ENCODE measurements at places on chromosomes 4 and X.

- DNase-seq: no peak
Observed at GRCh38 chr4:37437163-37437562, 192.6 kb downstream of the NWD2 start.

DNA sequence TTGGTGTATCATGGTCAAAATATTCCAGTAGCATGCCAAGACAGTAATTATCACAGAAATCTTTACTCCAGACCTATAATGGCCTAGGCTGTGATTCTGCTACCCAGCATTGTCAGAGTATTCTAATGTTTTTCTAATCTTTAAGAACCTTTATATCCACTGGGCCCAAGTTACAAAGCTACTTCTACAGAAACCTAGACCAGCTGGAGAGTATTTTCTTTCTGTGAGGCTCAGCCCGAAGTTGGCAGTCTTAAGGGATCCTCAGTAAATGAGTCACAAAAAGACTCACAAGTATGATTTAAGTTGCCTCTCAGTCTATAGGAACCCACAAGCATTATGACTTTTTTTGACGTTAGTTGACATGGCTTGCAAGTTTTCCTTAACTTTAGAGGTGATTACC, 638.5 kb upstream of the FAM241A start:
- DNase-seq: no peak

GRCh38 chrX:112630187-112630586, 49.6 kb downstream of the LHFPL1 start:
- DNase-seq: no peak

GRCh38 chr4:141636082-141636770, at the start of gene IL15:
Gene IL15 (plus strand): TSS chr4:141636583. CDS start chr4:141719465, 82,882 bp downstream.
- DNase-seq: peak; percentile 44

GRCh38 chr4:86595426-86595805, 1.3 kb downstream of the PTPN13 start:
- no peak for DNase-seq

DNA sequence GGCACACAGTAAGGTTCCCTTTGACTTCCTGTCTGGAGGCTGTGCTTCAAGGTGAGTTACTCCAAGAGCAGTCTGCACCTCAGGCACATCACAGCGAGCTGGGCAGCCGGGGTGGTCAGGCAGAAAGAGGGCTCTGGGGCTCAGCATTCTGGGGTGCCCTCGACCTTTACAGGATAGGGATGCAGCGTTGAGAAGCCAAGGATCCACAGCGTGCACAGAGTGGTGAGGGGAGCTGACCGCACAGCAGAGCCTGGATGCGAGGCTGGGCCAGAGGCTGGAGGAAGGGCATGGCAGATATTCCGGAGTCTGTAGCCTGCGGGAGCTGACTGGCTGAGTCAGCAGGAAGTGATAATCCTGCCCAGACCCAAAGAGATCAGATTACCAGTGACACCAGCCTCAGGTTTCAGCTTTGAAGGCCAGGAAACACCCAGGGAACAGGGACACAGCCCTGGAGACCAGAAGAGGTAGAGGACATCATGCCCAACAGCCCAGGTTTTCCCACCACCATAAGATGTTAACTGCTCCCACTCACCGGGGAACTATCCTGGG, 38.4 kb upstream of the PDLIM3 start:
- DNase-seq: no peak

DNA sequence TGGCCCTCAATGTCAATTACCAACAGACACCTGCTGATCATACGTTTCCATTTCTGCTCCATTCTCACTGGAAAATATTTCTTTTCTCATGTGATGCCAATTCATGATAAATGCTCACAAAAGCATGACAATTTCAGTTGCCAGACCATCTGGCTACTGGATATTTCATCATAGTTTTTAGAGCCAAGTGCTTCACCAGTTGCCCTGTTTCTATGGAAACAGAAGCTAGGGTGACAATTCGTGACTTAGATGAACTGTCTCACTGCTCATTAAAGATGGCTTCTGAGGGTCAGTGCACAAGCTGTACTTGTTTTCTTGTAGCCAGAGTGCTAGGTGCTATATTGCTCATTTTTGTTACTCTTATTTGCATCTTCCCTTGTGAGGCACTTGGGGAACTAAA, 184.9 kb downstream of the COMMD8 start:
- no peak for DNase-seq

DNA sequence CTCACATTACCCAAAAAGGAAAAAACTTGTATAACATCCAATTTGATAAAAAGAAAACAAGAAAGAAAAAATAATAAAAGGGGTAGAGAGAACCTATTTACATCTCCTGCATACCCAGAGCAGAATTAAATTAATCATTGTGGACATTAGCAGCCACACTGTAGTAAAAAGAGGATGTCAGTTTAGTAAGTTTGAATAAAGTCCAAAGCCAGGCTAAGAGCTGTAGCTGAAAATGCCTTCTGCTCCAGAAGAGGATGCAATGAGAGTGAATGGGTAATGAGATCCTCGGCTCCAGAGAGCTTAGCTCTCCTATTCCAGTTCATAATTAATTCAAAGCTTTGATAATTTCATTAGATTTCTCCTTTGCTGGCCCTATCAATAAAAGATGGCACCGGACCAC, 78.2 kb downstream of the SLC10A7 start:
- no peak for DNase-seq

GRCh38 chr4:5143940-5144339, 92.7 kb downstream of the STK32B start:
- no peak for DNase-seq

DNA sequence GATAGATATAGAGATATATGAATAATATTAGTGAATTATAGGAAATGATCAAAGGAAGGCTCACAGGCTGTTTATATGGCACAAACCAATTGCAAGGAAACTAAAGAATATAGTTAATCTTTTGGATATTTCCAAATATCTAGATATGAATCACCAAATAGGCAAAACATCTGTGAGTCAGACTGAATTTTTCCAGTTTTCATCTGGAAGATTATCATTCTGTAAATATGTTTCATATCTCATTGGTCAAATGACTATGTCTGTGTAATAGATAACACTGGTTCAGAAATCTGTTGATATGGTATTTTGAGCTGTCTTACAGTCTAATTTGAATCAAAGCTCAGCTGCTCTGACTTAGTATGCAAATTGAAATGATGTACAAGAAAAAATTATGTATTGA, 303.6 kb downstream of the FAM133A start:
- DNase-seq: no peak

- DNase-seq: no peak
Observed at GRCh38 chrX:16119353-16120220, 3.8 kb upstream of the GRPR start.

DNA sequence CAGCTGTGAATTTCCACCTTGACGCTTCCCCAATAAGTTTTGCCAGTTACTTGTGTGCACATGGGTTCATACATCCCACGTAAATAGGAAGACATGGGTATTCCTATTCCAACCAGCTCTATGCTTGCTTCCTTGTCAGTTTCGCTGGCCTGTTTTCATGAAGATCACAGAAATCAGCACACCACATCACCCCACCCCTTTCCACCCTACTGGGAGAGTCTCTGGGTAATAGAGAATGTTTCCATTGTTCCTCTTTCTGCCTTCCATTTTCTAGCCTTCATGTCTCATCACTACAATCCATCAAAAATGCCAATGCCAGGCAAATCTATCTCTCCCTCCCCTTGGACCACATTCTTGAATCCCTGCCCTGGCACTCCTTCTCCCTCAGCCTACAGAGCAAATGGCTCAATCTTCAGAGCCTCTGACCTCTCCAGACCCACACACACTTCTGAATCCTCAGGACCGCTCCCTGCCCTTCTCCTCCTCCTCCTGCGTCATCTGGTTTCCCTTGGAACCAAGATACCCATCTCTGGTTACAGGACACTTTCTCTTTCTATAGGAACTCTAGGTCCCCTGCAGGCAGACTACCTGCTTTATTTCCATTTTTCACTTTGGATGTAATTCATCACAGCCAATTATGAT, 323.3 kb downstream of the DHX15 start:
- no peak for DNase-seq

DNA sequence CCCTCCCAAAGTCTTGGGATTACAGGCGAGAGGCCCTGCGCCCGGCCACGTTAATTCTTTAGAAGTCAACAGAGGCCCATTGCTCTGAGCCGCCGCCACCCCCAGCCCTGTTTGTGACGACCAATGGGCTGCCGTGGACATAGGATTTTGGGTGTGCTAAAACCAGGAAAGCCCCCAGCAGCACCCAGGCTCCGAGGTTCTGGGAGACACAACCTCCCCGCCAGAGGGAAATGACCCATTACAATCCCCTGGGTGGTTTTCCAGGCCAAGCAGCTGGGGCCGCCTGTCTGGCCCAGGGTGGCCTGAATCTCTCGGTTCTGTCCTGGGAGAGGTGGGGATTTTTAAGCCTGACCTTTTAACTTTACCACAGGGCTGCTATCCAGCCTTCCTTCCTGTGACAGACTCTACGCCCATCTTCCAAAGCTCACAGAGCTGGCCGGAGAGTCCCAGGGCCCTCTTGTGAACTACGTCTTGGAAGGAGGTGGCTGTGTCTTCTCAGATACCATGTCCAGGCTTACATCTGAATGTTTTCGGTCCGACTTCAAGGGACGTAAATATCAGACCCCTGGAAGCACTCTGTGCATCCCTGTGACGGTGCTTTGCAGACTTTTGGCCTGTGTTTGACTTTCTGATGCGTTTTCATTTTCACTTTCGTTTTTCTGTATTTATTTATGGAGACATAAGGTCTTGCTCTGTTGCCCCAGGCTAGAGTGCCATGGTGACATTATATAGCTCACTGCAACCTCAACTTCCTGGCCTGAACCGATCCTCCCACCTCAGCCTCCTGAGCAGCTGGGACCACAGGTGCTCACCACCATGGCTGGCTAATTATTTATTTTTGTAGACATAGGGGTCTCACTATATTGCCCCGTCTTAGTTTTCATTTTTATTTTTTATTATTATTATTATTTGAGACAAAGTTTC, 36.0 kb downstream of the P2RY8 start:
- DNase-seq: no peak

- DNase-seq: no peak
Observed at GRCh38 chr4:165926307-165926706, 53.3 kb downstream of the TLL1 start.

DNA sequence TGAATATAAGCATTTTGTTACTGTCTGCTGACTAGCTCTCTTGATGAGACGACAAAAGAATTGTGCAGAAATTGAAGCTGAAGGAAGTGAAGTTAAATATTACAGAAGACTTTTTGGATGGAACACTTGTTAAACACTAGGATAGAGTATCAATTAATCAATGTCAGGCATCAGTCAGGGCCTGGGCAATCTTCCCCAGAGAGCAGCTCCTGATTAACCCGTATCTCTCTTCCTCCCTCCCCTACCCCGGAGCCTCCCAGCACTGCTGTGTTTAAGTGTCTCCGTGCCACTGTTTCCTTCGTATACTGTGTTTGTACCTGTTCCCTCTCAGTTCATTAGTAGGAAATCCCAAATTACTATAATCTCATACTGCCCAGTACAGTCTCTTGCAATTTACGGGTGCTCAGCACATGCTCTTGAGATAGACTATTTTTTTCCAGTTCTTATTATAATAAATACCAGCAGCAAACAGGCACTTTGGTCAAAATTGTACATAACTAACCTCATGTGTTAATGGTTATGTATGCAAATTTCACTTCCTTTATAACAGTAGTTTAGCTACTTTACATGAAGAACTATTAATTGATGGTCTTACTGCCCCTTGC, 765.7 kb upstream of the FTHL17 start:
- no peak for DNase-seq

DNA sequence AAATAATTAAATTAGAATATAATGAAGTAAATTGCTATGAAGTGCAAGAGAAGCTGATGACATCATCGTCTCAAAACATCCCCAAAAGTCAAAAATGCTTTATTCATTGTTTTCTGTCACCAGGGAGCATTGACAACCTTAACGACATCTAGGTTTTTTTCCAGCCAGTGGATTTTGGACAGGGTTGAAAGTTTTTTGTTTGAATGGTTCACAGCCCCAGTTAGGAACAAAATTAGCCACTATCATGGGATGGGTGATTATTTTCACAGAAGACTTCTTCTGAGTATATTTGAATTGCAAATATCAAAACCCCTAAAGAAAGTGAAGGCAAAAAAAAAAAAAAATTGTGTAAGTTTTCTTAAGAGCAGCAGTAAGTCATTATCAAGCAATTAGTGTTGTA, 826.1 kb downstream of the STPG2 start:
- DNase-seq: no peak

DNA sequence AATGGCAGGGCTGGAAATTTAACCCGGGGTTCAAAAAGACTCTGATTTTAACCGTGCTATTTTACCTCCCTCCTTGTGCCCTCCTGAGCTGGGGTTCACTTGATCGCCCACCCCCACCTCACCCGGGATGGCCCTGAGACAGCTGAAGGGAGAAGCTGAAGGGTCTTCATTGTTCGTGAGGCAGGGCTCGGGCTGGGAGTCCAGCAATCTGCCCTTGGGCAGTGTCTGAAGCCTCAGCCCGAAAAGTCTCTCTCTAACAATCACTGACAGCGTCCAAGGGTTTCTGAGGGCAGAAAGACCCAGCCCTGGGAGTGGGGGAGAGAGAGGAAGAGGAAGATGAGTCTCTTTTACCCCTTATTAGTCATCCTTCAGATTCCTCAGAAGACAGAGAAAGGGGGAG, 39.4 kb upstream of the PHOX2B start:
- DNase-seq: no peak
